ENCODE measurements at places on chromosomes 5 and 9.

- DNase-seq: no peak
Observed at GRCh38 chr5:126745259-126745992, 31.5 kb upstream of the LMNB1 start.

GRCh38 chr9:73264631-73265030 lies 113.0 kb downstream of the ANXA1 start:
- DNase-seq: no peak

DNA sequence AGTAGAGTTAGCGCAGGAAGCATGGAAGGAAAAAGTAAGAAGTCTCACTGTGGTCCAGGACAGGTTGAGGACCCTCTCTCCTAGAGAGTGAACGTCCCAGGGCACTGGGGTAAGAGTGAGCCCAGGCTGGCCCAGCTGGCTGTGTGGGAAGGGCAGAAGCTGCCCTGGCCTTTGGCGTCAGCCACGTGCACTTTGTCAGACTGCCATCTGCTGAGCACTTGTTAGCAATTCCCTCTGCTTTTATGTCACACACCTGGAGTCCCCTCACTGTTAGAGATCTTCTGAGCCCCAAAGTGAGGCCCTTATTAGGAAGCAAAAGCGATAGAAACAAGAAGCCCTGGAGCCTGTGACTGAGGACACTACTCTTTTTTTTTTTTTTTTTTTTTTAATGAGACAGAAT lies 79.1 kb downstream of the UGCG start:
- peak; percentile 29 for DNase-seq

DNA sequence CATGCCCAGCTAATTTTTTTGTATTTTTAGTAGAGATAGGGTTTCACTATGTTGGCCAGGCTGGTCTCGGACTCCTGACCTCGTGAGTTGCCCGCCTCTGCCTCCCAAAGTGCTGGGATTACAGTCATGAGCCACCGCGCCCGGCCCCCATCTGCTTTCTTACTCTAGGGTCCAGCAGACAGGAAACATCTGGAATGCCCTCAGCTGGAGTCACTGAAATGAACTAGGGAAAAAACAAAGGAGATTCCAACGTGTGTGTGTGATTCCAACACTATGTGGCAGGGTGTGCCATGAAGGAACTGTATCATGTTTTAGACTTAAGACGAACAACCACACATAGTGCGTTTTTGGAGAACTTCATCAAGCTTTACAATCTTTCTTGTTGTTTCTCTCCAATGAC lies 540.1 kb upstream of the DAP start:
- DNase-seq: no peak

DNA sequence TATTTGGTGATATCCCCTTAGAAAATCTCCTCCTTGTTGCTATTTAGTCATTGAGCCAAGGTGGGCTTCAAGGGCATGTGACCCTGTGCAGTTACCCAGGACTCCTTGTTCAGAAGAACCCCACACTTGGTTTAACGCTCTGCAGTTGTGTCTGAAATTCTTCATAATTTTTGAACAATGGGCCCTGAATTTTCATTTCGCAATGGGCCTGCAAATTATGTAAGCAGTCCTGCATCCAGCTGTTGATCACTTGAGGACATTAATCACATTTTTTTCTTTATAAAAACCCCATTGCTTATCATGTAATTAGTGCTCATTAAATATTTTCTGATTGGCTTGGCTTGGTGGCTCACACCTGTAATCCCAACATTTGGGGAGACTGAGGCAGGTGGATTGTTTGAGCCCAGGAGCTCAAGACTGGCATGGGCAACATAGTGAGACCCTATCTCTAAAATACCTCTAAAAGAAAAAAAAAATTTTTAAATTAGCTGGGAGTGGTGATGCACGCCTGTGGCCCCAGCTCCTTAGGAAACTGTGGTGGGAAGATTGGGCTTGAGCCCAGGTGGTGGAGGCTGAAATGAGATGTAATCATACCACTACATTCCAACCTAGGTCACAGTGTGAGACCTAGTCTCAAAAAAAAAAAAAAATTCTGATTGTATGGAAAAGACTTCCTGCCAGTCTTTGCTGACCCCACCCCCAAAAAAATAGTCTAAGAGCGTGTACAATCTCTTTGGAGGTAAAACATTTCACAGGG lies 194.2 kb upstream of the HAPLN1 start:
- no peak for DNase-seq

GRCh38 chr5:30405821-30406220 lies 787.7 kb upstream of the CDH6 start:
- DNase-seq: no peak
